ENCODE measurements at places on chromosomes 11 and 22. TPM values are rescaled to one million over a fixed set of nuclear protein-coding genes. Genes with fewer than 3 reads are reported as not detected.

SYNGR1 gene
- 8.4 TPM for total RNA-seq

TSGA10IP gene
- not detected for total RNA-seq

PKDREJ gene
- not detected for total RNA-seq

FAM180B gene
- not detected for total RNA-seq

AASDHPPT gene
- total RNA-seq, result 33.1 TPM

CD6 gene
- total RNA-seq, result not detected

MRGPRX3 gene
- not detected for total RNA-seq

PIH1D2 gene
- total RNA-seq, result 1.2 TPM

PANX2 gene
- under 0.01 TPM for total RNA-seq

GTSE1 gene
- 13.8 TPM for total RNA-seq
